ENCODE measurements at places on chromosomes 11 and 22. TPM values are rescaled to one million over a fixed set of nuclear protein-coding genes. Genes with fewer than 3 reads are reported as not detected.

DNA sequence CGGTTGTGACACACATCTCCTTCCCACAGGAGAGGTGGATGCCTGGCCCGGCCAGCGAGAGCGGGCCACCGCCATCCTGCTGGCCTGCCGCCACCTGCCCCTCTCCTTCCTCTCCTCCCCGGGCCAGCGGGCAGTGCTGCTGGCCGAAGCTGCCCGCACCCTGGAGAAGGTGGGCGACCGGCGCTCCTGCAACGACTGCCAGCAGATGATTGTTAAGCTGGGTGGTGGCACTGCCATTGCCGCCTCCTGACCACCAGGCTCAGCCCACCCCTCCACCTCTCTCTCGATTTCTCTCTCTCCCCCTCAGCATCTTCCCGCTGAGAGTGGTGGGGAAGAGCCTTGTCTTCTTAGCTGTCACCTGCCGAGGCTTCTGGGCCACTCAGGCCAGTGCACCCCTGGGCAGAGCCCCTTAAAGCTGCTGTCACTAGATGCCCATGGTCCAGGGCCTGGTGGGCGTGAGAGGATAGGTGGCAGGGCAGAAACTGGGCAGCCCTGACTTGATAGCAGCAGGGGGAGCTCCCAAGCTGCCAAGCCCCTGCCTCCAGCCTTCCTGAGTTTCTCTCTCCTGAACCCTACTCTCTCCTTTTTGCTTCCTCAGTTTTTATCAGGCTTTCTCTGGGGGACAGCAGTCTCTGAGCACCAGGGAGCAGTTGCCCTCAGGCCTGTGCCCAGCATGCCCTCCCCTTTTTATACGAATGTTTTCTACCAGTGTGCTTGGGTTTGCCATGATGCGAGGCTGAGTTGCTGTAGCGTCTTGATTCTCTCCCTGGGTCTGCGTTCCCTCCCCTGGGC is 9.3 kb downstream of the SHISA8 start:
- no peak for ATAC-seq

GRCh38 chr22:33931406-33931805 is 11.1 kb upstream of the LARGE1 start:
- ATAC-seq = no peak

The MOV10L1 gene
- total RNA-seq = 3.5 TPM

The IGSF9B gene
- total RNA-seq = 13.7 TPM

Data from motor neuron (in vitro differentiated cells).